ENCODE measurements at places on chromosomes 5 and 9.

- DNase-seq, result no peak
Observed at GRCh38 chr5:39031041-39031440, 43.2 kb downstream of the RICTOR start.

DNA sequence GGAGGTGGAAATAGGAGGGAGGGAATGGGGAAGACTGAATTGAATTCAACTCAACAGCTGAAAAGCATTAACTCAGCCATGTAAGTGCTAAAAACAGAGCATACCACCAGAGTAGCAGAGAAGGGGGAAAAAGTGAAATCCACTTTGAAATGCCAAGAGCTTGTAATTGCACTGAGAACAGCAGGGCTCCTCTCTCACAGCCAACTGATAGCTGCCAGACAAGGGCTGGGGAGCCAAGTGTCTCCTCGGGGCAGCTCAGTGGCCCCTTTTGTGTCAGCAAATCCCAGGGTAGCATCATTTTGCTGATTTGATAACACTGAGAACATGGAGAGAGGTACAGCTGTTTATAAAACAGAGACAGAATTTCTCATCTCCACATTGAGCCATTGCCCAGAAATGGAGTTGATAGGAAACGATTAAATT lies 182.5 kb downstream of the FRMD3 start:
- DNase-seq, result no peak

GRCh38 chr5:147248561-147248960 lies 13.7 kb downstream of the STK32A start:
- no peak for DNase-seq

DNA sequence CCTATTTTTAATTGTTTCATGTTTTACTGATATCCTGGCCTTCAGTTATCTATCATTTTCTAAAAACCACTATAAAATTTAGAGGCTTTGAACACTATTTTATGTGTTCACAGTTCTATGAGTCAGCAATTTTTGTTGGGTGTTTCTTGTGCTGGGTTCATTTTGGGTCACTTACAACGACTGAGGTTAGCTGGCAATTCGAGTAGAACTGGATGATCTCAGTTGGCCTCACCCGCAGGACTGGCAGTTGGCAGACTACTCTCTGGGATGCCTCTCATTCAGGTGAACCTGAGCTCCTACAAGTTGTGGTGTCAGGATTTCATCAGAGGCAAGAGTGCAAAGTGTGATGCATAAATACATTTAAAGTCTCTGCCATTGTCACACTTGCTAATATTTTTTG lies 151.0 kb upstream of the PAPPA start:
- DNase-seq, result no peak

DNA sequence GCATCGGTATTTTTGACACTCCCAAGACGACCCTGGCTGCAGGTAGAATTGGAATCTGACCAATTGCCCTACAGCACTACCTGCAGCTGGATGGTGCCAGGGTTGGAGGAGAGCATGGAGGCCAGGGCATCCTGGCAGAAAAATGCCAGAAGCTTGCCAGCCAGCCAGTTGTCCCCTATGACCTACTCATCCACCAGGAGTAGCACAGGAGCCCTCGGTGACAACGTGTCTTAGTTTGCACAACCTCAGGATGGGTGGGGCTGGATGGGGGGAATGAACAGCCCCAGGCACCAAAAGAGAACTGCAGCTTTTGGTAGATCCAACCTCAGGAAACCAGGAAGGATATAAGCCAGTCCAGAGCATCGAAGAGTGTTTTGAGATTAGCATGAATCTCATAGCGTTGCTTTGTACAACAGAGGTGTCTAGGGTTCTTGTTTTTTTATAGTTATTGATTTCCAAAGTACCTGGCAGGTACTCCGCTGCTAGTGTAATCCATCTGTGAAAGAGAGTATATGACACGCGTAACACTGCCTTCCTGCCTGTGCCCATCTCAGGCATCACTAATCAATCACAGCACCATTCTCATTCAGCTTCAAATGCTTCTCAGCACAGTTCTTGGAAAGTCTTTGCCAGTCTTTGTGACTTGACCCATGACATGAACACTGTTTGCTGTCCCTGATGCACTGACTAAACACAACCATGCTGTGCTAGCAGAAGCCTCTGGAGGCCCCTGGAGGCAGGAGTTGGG lies 36.7 kb upstream of the ASS1 start:
- no peak for DNase-seq

DNA sequence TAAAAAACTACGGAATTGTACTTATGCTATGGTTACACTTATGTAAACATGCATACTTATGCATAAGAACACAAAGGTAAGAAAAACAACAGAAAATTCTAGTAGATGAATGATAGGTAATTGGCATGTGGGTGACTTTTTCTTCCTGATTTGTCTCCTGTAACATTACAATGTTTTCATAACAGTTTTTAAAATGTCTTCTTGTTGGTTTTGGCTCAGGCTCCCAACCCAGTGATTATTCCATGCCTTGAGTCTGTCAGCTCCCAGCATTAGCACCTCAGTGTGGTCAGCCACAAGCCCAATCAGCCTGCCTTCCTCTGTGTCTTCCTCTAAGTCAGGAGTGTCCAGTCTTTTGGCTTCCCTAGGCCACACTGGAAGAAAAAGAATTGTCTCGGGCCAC lies 7.9 kb upstream of the FOXE1 start:
- DNase-seq, result no peak

DNA sequence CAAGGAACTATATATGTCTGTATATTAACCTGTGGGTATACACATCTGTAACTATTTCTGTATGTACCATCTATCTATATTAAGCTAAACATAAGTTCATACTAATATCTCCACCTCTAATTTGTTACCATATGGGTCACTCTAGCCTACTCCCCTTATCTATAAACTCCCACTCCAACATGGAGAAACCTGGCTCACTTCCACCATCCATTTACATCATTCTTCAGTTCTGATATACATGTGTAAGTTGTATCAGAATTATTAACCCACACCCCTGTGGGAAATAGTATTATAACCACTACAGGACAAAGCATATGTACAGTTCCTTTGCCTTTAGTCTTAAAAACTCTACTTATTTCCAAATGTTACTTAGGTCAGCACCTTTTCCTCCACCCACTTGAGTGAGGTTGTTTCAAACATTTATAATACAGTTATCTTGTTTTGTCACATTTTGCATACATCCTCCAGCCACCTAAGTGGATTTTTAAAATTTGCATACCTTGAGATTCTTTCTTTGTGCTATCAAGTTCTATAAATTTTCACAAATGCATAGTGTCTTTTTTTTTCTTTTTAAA lies 10.6 kb downstream of the NDFIP1 start:
- no peak for DNase-seq

DNA sequence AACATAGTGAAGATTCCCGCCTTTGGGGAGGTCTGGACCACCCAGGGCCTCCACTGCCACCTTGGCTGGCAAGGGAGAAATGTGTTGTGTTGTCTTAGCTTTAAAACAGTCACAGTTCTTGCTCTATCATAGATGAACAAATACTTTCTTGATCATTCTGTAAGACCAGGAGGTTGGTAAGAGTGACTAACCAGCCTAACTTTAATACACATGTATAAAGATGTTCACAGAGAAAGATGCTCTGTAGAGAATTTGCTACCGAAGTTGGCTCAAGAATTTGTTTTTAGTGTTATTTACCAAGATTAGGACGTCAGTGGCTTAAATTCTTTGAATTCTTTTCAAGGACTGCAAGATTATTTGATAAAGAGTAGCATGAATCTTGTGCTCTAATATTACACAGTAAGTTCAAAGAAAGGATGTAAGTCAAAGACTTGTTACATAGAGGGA lies 28.4 kb downstream of the GLRX start:
- no peak for DNase-seq

- DNase-seq, result no peak
Observed at GRCh38 chr5:155871623-155872022, 455.3 kb upstream of the SGCD start.

- no peak for DNase-seq
Observed at GRCh38 chr9:69546265-69546664, 125.9 kb downstream of the APBA1 start.

DNA sequence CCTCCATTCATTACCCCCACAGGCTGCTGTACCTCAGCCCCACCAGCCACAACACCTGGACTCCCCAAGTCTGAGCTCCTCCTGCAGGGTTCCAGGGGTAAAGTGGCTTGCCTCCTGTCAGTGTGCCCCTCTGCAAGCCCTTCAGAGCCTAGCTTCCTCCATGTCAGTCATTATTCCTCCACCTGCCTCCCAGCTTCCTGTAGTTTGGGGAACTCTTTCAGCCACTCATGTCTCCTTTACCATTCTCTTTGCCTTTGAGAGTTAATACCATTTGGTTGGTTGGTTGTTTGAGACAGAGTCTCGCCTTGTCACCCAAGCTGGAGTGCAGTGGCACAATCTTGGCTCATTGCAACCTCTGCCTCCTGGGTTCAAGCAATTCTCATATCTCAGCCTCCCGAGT lies 36.2 kb downstream of the IRF1 start:
- no peak for DNase-seq

GRCh38 chr9:84111726-84112125 lies 131.1 kb downstream of the RMI1 start:
- DNase-seq, result no peak

GRCh38 chr5:131998431-131999040 lies 12.9 kb downstream of the ACSL6 start:
- DNase-seq, result no peak

All from activated CD8-positive, alpha-beta memory T cell treated with anti-CD3 and anti-CD28 coated beads, Interleukin-2, amount 50 U/mL, for 4 hours (primary cell).